ENCODE measurements at places on chromosomes 2 and 18. TPM values are rescaled to one million over a fixed set of nuclear protein-coding genes. Genes with fewer than 3 reads are reported as not detected.

Gene CRYBA2
- total RNA-seq, result not detected

Gene PRKAG3
- not detected for total RNA-seq

Gene ETAA1
- total RNA-seq, result 30.8 TPM

Gene RPS27A
- 2,070 TPM for total RNA-seq

Gene MALL
- not detected for total RNA-seq
